Activated CD4-positive, CD25-positive, alpha-beta regulatory T cell treated with anti-CD3 and anti-CD28 coated beads, Interleukin-2, amount 50 U/mL, for 16 hours (primary cell): ENCODE measurements at places on chromosomes 6 and 20.

- DNase-seq: no peak
Observed at GRCh38 chr6:122894791-122895190, 101.2 kb upstream of the CLVS2 start.

GRCh38 chr20:53643031-53643832 is 49.6 kb upstream of the ZNF217 start:
- DNase-seq: peak; percentile 35

DNA sequence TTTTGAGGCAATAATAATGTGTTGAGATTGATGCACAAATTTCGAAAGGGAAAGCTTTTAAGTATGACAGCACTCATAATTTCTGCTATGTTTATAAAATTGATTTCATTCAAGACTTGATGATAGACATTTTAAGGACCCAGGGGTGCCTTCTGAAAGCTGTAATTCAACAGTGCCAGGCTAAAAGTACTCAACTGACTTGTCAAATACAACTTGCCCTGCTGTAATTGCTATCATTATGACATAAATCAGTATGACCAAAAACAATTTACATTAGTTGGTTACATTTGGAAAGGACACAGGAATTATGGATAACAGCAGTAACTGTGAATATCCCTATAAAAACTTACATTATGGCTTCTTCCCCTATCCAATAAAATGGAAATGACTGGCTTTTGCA is 178.9 kb downstream of the MMUT start:
- DNase-seq: no peak

DNA sequence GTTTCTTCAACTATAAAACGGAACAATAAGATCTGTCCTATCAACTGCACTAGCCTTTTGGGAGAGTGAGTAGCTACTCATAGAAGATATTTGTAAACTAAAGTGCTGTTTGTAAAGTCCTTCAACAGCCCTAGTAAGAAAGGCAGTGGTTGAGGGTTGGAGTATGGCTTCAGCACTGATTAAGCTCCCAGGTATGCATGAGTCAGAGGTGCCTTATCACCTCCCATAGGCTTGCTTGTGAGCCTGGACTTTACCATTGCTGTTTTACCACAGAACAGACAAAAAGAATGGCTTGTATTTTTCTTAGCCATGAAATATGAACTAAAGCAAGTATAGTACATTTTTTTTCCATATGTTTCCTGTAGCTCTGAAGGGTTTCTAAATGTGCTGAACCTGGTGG is 44.1 kb downstream of the SAMD3 start:
- no peak for DNase-seq

- DNase-seq: no peak
Observed at GRCh38 chr6:23535101-23535500, 590.9 kb upstream of the NRSN1 start.
